ENCODE measurements at places on chromosomes 6 and 20. TPM values are rescaled to one million over a fixed set of nuclear protein-coding genes. Genes with fewer than 3 reads are reported as not detected.

DNA sequence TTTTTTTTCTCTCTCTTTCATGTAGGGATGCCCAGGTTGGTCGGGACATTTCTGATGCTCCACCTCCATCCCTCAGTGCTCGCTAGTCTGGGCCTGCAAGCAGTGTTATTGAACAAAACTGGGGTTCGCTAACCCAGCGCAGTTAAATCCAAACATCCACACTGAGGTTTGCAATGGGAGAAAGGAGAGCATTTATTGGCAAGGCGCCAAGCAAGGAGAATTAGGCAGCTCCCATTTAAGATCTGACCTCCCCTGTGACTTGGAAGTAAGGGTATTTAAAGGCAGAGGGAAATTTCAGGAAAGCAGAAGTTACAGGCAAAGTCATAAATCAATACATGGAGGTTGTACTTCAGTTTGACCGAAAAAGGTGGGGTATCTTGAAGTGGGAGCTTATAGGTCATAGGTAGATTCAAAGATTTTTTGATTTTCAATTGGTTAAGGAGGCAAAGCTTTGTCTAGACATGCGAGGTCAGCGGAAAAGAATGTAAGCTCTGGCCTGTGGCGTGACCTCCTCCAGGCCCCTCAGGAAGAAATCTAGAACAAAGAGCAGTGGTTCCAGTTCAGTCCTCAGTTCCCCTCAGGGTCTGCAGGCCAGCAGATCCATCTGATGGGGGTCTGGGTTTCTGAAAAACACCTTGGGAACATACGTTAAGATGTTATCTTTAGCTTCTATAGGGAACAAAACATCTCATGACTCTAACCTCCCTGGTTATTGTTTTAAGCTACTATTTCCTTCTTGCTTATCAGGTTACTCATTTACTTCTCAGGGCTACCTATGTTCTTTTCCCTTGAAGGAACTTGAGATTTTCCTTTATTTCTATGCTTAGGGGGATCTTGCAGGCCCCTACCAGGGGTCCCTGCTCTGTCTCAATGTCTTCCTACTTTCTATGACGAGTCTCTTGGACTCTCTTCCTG is 66.0 kb upstream of the KIF16B start:
- no peak for DNase-seq

- no peak for DNase-seq
Observed at GRCh38 chr20:965956-966355, 36.2 kb downstream of the RSPO4 start.

DNA sequence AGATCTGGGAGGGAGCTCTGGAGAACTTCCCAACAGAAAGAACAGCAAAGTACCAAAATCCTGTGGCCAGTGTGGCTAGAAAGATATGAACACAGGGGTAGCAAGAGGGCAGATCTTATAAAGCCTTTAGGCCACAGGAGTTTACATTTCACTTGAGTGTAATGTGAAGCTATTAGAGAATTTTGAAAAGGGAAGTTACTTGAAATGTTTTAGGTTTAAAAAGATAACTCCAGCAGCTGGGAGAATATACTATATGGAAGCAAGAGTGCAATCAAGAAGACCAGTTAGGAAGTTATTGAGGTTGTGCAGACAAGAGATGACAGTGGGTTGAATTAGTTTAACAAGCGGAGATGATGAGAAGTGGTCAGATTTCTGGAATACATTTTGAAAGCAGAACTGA is 7.9 kb downstream of the SUPT3H start:
- DNase-seq: no peak

- no peak for DNase-seq
Observed at GRCh38 chr6:22470454-22471131, 98.8 kb upstream of the HDGFL1 start.

- no peak for DNase-seq
Observed at GRCh38 chr20:63430891-63431290, 41.6 kb downstream of the KCNQ2 start.

- DNase-seq: no peak
Observed at GRCh38 chr6:142887517-142887916, 57.5 kb downstream of the HIVEP2 start.

- DNase-seq: no peak
Observed at GRCh38 chr20:4014031-4014474, 1.3 kb downstream of the RNF24 start.

- DNase-seq: no peak
Observed at GRCh38 chr6:162726947-162727321, 632 bp downstream of the PRKN start.

DNA sequence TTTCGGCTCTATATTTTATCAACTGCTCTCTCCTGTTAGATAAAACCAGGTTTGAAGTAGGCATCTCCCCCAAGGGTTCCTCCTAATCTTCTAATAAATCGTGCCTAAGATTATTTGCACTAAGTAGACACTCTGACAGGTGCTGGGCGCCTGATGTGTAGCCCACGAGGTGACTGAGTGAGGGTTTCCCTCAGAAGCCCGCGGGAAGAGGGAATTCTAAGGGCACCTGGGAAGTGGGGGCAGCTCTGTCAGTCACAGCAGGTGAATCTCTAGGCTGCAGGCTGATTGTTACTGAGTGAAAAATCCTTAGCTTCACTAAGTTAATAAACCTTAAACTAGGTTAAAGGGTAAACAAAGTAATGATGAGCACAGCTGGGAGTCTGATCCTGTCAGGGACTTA is 68.2 kb downstream of the PXDC1 start:
- DNase-seq: no peak

The CLPSL2 gene
- total RNA-seq: not detected

The MCCD1 gene
- total RNA-seq: not detected

The RIMS4 gene
- 0.27 TPM for total RNA-seq

The RNF39 gene
- total RNA-seq: not detected

The NDUFAF4 gene
- total RNA-seq: 103 TPM

The GSTA2 gene
- total RNA-seq: not detected

The RBBP8NL gene
- total RNA-seq: not detected

The OR12D3 gene
- total RNA-seq: not detected

The GRM1 gene
- total RNA-seq: 8.5 TPM

The CYP24A1 gene
- not detected for total RNA-seq

The SLC22A1 gene
- total RNA-seq: not detected

The EYS gene
- total RNA-seq: 0.24 TPM
